ENCODE measurements at places on chromosomes 3 and 15.
A peak's percentile ranks its signal among the peaks of the same experiment; 100 is the strongest.

- DNase-seq = no peak
- H3K4me3 ChIP-seq = no peak overlapping the region
- no peaks in the 10 kb centered on the region for H3K36me3 ChIP-seq
- no peaks in the 10 kb centered on the region for H3K27me3 ChIP-seq
- H3K27ac ChIP-seq = no peak overlapping the region
Observed at GRCh38 chr3:69646287-69647067, 92.8 kb upstream of the MITF start.

DNA sequence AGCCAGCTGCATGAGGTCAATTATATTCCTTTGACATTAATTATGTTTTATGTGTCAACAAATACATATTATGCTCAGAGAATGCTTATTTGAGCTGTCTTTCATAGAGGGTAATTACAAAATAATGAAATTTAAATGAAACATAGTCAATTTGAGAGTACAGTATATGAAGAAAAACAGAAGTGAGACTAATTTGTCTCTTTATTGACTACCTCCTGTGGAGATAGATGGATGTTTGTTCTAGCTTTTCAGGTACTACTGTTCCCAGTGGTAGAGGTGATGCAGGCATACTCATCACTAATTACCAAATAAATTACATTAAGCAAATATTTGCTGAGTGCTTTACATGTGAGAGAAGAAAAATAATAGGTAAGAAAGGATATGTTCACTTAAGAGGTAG is 1129.6 kb downstream of the OTOL1 start:
- no peak overlapping the region for H3K27ac ChIP-seq
- no peaks in the 10 kb centered on the region for H3K36me3 ChIP-seq
- no peaks in the 10 kb centered on the region for H3K27me3 ChIP-seq

GRCh38 chr15:100038736-100039135 is 303.0 kb downstream of the ADAMTS17 start:
- no peaks in the 10 kb centered on the region for H3K27me3 ChIP-seq
- DNase-seq = no peak
- no peak overlapping the region for H3K27ac ChIP-seq
- H3K4me1 ChIP-seq = no peaks in the 10 kb centered on the region

DNA sequence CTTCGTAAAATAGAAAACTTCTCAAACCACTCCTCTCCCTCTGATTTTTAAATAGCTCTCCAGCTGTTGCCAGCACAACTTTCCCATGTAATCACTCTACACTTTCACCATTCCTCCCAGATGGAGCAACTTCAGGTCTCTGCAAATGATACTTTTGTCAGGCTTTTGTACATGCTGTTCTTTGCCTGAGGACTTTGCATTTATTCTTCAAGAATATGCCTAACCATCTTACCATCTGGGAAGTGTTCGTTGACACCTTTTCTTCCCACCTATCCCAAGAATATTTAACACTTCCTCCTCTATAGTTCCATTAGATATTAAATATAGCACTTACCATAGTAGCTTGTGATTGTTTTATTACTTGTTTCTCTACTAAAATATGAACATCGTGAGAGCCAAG is 703.7 kb downstream of the CADM2 start:
- H3K4me1 ChIP-seq = no peaks in the 10 kb centered on the region
- H3K36me3 ChIP-seq = no peaks in the 10 kb centered on the region
- DNase-seq = no peak
- no peak overlapping the region for H3K4me3 ChIP-seq
- H3K27ac ChIP-seq = no peak overlapping the region
- H3K27me3 ChIP-seq = no peaks in the 10 kb centered on the region

- H3K27ac ChIP-seq = no peak overlapping the region
- H3K4me3 ChIP-seq = no peak overlapping the region
- no peaks in the 10 kb centered on the region for H3K36me3 ChIP-seq
- H3K27me3 ChIP-seq = no peaks in the 10 kb centered on the region
Observed at GRCh38 chr3:55166576-55167555, 239.0 kb upstream of the LRTM1 start.

GRCh38 chr3:153233986-153234385 is 72.0 kb downstream of the RAP2B start:
- no peak overlapping the region for H3K27ac ChIP-seq
- no peaks in the 10 kb centered on the region for H3K36me3 ChIP-seq
- no peak for DNase-seq
- no peak overlapping the region for H3K4me3 ChIP-seq
- no peaks in the 10 kb centered on the region for H3K27me3 ChIP-seq
- H3K4me1 ChIP-seq = no peaks in the 10 kb centered on the region

DNA sequence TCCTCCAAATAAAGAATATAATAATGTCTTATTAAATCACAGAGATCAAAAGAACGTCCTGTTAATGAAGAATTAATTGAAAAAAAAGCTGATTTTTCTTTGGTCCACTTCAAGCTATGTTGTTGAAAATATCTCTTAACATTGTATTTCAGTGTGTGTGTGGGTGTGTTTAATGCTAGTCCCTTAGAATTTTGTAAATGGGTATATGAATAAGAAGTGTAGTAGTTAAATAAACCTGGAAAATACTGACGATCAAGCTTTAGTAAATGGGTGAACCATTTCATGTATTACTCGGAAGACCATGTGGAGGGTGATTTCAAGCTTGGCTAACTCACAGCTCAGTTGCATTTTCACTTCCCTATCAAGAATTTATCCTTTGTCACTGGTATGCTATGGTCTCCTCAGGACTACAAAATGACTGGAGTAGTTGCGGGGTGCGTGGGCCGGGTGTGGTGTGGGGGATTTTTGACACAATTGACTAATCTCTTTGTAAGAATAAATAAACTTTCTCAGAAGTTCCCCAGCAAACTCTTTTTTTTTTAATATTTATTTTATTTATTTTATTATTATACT is 586.4 kb downstream of the GRM7 start:
- no peaks in the 10 kb centered on the region for H3K36me3 ChIP-seq
- H3K4me3 ChIP-seq = no peak overlapping the region
- no peak for DNase-seq
- H3K4me1 ChIP-seq = no peaks in the 10 kb centered on the region
- no peak overlapping the region for H3K27ac ChIP-seq

DNA sequence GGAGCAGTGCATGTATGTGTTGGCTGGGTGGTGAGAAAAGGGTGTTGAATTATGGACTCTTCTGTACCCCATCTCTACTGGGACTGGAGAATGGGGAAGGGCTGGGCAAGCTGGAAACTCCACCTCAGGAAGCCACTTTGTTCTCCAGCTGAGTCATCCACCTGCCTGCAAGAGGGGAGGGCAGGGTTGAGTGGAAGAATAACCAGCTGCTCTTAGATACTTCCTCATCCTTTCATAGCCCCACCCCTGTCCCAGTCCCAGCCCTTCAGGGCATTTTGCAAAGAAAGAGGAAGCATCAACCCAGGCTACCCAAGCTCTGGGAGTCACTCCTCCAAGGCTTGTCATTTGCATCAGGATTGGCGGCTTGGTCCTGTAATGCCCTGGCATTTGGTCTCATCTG is 33.1 kb downstream of the RAB11A start:
- H3K4me3 ChIP-seq = no peak overlapping the region
- peaks cover 37% of the 10 kb centered on the region for H3K4me1 ChIP-seq
- H3K36me3 ChIP-seq = peaks cover 33% of the 10 kb centered on the region
- H3K27me3 ChIP-seq = no peaks in the 10 kb centered on the region
- peak overlapping the region; percentile 32 for H3K27ac ChIP-seq
